ENCODE measurements at places on chromosomes 7 and 10. TPM values are rescaled to one million over a fixed set of nuclear protein-coding genes. Genes with fewer than 3 reads are reported as not detected.

The EFCAB10 gene
- 1.5 TPM for total RNA-seq

The COG5 gene
- 54.8 TPM for total RNA-seq

The CYP26C1 gene
- 0.20 TPM for total RNA-seq

The NEBL gene
- not detected for total RNA-seq

The GIMAP1 gene
- total RNA-seq = 23.0 TPM

The GDF10 gene
- not detected for total RNA-seq

The DMBT1 gene
- total RNA-seq = not detected

The OR9A2 gene
- total RNA-seq = not detected

- no peaks in the 10 kb centered on the region for H3K36me3 ChIP-seq
- H3K4me3 ChIP-seq = no peak overlapping the region
- peaks cover 2% of the 10 kb centered on the region for H3K4me1 ChIP-seq
Measured at GRCh38 chr7:17497136-17497535, 198.7 kb downstream of the AHR start.

DNA sequence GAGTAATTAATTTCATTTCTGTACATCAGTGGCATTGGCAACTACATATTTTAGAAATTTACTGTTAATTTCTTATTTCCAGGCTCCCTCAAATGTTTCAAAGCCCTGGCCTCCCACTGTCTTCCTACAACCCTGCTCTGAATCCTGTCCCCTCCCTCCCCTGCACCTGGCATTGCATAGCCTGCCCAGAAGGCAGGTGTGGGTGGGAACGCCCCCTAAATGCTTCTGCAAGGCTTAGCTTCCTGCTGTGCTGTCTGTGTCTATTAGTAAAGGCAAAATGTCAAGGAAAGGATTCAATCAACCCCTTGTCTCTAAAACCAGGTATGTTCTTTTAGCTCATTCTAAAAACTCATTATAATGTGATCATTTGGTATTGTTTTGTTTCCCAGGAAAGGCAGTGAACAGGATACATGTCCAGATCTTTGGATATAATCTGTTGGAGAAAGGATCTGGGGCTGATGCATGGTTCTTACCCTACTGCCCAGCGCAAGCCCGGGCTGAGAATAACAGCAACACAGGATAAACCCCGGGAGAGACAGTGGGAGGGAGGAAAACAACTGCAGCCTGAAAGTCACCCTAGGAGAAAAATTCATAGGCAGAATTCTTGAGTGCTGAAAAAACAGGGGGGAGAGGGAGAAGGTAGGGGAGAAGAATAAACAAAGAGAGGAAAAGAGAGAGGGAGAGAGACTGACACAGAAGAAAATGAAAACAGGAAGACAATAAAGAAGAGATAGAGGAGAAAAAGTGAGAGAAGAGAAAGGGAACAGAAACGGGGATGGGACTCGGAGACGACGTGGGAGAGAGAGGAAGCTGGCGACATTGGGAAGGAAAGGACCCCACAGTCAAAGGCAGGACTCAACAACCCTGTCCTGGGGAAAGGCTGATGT, 589 bp downstream of the ZNF488 start:
- peaks cover 14% of the 10 kb centered on the region for H3K4me1 ChIP-seq
- peaks cover 54% of the 10 kb centered on the region for H3K27me3 ChIP-seq
- H3K4me3 ChIP-seq = peak overlapping the region; percentile 95
- H3K27ac ChIP-seq = peak overlapping the region; percentile 78
- no peak for DNase-seq

DNA sequence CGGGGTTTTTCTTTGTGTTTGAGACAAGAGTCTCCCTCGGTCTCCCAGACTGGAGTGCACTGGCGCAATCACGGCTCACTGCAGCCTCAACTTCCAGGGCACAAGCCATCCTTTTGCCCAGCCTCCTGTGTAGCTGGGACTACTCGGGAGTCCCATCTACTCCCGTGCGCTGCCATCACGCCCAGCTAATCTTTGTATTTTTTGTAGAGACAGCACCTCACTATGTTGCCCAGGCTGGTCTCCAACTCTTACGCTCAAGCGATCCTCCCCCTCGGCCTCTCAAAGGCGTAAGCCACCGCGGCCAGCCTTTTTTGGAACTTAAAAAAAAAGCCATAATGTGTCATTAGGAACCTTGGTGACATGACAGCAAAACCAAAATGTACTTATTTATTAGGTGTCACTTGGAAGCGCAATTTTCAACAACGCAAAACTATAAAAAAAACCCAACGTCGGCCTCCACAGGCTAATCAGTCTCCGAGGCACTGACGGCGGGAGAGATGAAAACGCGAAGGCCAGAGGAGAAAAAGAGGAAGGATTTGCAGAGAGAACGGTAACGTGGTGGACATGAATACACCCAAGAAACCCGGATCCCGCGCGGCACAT, 911 bp upstream of the HNRNPH3 start:
- peaks cover 4% of the 10 kb centered on the region for H3K36me3 ChIP-seq
- no peak for DNase-seq
- peak overlapping the region; percentile 94 for H3K27ac ChIP-seq
- peak overlapping the region; percentile 99 for H3K4me3 ChIP-seq
- no peaks in the 10 kb centered on the region for H3K27me3 ChIP-seq
- peaks cover 40% of the 10 kb centered on the region for H3K4me1 ChIP-seq

DNA sequence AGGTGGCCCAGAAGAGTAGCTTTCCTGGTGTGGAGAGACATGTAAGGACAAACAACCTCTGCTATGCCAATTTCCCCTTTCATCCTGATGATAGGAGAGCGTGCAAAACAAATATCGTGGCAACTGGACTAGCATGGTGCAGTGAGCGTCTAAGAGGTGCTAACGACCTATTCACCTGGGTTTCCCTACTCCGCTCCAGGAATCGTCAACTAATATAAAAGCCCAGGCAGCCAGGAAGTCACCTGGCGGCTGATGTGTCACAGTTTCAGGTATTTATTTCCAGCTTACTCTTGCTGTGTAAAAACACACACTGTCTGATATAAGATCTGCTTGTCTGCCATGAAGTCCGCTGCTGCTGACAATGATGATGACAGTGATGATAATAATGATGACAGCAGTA, 56.5 kb upstream of the EFCAB10 start:
- no peak overlapping the region for H3K4me3 ChIP-seq
- H3K36me3 ChIP-seq = peaks cover 2% of the 10 kb centered on the region
- H3K27me3 ChIP-seq = no peaks in the 10 kb centered on the region
- no peak for DNase-seq
- H3K4me1 ChIP-seq = peaks cover 6% of the 10 kb centered on the region

GRCh38 chr10:49170632-49171325, 17.4 kb downstream of the TMEM273 start:
- no peaks in the 10 kb centered on the region for H3K27me3 ChIP-seq
- peaks cover 26% of the 10 kb centered on the region for H3K4me1 ChIP-seq
- H3K36me3 ChIP-seq = peaks cover 8% of the 10 kb centered on the region

DNA sequence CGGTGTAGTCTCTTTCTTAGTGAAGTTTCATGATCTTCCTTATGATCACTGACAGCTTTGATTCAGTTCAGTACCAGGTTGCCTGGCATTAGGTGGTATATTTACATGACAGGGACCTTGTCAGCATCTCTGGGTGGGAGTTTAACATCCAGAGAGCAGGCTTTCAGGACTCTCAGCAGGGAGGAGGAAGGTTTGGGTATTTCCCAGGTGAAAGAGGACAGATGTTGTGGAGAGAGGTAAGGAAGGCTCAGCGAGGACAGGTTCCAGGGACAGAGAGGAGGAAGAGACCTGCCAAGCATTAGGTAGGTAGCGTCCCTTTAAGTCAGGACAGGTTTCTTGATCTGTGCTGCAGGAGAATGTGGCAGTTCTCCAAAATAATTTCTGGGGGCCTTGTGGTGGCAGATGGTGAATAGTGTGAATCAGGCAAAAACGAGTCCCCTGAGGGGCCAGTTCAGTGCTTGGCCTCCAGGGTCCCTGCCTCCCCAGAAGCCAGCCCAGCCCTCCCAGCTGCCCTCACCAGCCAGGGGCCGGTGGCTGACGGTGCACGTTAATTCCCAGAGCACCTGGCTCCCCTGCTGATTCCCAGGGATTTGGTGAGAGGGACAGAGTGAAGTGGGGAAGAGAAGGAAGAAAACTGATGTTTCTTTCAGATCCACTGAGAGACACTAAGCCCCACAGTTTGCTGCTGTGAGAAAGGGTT, 82.0 kb downstream of the VWC2 start:
- peaks cover 7% of the 10 kb centered on the region for H3K27me3 ChIP-seq
- no peaks in the 10 kb centered on the region for H3K36me3 ChIP-seq
- no peak overlapping the region for H3K4me3 ChIP-seq

- DNase-seq = no peak
- H3K36me3 ChIP-seq = peaks cover 2% of the 10 kb centered on the region
- H3K4me1 ChIP-seq = peaks cover 21% of the 10 kb centered on the region
- H3K27me3 ChIP-seq = peaks cover 6% of the 10 kb centered on the region
Measured at GRCh38 chr10:69649786-69650550, 19.9 kb downstream of the FAM241B start.

- no peak overlapping the region for H3K27ac ChIP-seq
- no peak for DNase-seq
- H3K36me3 ChIP-seq = no peaks in the 10 kb centered on the region
Measured at GRCh38 chr10:59606551-59606961, 103.1 kb downstream of the SLC16A9 start.

- peaks cover 27% of the 10 kb centered on the region for H3K27me3 ChIP-seq
- peaks cover 2% of the 10 kb centered on the region for H3K4me1 ChIP-seq
- DNase-seq = no peak
- H3K36me3 ChIP-seq = no peaks in the 10 kb centered on the region
- no peak overlapping the region for H3K4me3 ChIP-seq
- no peak overlapping the region for H3K27ac ChIP-seq
Measured at GRCh38 chr10:85786401-85786899, 580.1 kb downstream of the GRID1 start.

DNA sequence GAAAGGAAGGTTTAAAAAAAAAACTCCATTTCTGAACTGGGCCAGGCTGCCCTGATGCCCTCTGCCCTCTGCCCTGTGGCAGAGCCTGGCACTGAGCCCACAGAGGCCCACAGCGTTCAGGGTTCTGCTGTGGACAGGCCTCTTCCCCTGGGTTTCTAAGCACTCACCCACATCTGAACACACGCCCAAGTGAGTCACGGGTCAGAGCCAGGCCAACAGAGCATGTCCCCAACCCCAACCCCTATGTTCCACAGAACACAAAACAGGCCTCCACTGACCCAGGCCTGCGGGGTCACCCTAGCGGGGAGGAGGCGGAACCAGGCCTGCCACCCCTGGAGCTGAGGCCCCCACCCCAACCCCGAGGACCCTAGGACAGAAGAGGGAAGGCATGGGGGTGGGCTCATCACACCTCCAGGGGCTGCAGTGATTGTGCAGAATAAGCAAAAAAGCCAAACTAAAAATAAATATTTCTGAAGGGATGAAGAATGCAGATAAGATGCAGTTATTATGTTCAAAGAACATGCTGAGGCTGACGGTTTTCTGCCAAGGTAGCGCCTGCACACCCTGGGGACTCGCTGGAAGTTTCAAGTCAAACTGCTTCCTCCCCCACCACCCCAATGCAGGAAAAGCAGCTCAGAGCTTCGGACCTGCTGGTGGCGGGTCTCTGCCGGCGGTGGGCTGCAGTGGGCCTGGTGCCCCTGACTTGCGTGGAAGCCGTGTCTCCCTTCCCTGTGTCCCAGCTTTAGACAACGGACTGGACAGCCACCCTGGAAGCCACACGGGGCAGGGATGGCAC, 5.4 kb downstream of the WDR86 start:
- H3K4me1 ChIP-seq = peaks cover 27% of the 10 kb centered on the region
- no peak for DNase-seq
- no peaks in the 10 kb centered on the region for H3K27me3 ChIP-seq
- H3K27ac ChIP-seq = peak overlapping the region; percentile 98
- H3K4me3 ChIP-seq = peak overlapping the region; percentile 49
- H3K36me3 ChIP-seq = no peaks in the 10 kb centered on the region

GRCh38 chr7:143499743-143500348, 22.2 kb downstream of the TAS2R41 start:
- no peak overlapping the region for H3K4me3 ChIP-seq
- peaks cover 5% of the 10 kb centered on the region for H3K4me1 ChIP-seq
- DNase-seq = no peak
- no peak overlapping the region for H3K27ac ChIP-seq
- H3K27me3 ChIP-seq = no peaks in the 10 kb centered on the region

GRCh38 chr10:66350622-66351399, 575.0 kb upstream of the LRRTM3 start:
- DNase-seq = no peak
- H3K4me1 ChIP-seq = no peaks in the 10 kb centered on the region
- no peaks in the 10 kb centered on the region for H3K27me3 ChIP-seq
- no peaks in the 10 kb centered on the region for H3K36me3 ChIP-seq
- no peak overlapping the region for H3K27ac ChIP-seq

DNA sequence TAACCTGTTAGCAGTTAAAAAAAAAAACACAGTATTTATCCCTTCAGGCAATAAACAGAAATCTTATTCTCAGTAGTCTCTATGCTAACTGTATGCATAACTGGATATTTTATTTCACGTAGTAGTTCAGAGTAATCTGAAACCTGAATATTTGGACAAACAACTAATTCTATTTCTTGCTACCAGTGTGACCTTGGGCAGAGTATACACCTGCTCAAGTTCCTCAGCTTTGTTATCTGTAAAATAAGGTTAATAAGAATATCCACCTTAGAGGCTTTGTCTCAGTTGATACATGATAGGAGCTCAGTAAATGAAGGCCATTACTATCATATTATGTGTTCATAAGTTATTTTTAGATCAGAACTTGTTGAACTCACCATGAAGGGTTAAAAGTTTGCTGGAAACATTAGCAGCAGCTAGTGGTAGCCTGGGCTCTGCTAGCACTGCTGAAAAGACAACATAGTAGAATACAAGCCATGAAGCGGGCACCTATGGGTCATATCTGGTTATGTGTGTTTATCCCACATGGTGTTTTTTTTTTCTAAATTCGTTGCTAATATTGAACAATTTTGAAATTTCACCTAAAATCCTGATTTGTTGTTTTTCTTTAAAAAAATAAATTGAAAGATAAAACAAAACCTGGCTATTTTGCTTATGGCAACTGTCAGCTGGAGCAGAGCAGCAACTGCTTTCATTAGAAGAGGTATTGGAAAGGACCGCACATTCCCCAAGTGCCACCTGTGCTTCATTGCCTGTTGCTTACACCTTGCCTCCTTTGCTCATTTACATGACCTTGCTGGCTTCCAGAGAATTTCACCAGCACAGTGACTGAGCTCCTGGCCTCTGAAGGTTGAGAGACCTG, 303.0 kb downstream of the PRKG1 start:
- no peak overlapping the region for H3K27ac ChIP-seq
- no peaks in the 10 kb centered on the region for H3K36me3 ChIP-seq
- H3K4me3 ChIP-seq = no peak overlapping the region
- H3K4me1 ChIP-seq = no peaks in the 10 kb centered on the region

- no peak for DNase-seq
- H3K36me3 ChIP-seq = peaks cover 4% of the 10 kb centered on the region
- peaks cover 12% of the 10 kb centered on the region for H3K27me3 ChIP-seq
- no peak overlapping the region for H3K27ac ChIP-seq
- H3K4me1 ChIP-seq = peaks cover 7% of the 10 kb centered on the region
- no peak overlapping the region for H3K4me3 ChIP-seq
Measured at GRCh38 chr10:43864656-43865055, 216.0 kb upstream of the ZNF32 start.

GRCh38 chr7:28354601-28355402, 57.5 kb upstream of the CREB5 start:
- no peak overlapping the region for H3K27ac ChIP-seq
- H3K36me3 ChIP-seq = no peaks in the 10 kb centered on the region
- no peaks in the 10 kb centered on the region for H3K4me1 ChIP-seq
- no peak for DNase-seq
- H3K4me3 ChIP-seq = no peak overlapping the region

- H3K36me3 ChIP-seq = peaks cover 3% of the 10 kb centered on the region
- no peak for DNase-seq
- no peaks in the 10 kb centered on the region for H3K27me3 ChIP-seq
- H3K4me1 ChIP-seq = peaks cover 8% of the 10 kb centered on the region
- H3K4me3 ChIP-seq = no peak overlapping the region
Measured at GRCh38 chr10:17038627-17039026, 91.0 kb downstream of the CUBN start.

GRCh38 chr7:48004032-48004431, 24.6 kb upstream of the HUS1 start:
- no peak overlapping the region for H3K4me3 ChIP-seq
- DNase-seq = no peak
- peaks cover 2% of the 10 kb centered on the region for H3K4me1 ChIP-seq
- H3K27me3 ChIP-seq = peaks cover 19% of the 10 kb centered on the region

Data from T-helper 17 cell (primary cell).